ENCODE measurements at places on chromosomes 3 and 15.

- no peak for DNase-seq
Measured at GRCh38 chr3:11588755-11589154, 55.0 kb downstream of the VGLL4 start.

DNA sequence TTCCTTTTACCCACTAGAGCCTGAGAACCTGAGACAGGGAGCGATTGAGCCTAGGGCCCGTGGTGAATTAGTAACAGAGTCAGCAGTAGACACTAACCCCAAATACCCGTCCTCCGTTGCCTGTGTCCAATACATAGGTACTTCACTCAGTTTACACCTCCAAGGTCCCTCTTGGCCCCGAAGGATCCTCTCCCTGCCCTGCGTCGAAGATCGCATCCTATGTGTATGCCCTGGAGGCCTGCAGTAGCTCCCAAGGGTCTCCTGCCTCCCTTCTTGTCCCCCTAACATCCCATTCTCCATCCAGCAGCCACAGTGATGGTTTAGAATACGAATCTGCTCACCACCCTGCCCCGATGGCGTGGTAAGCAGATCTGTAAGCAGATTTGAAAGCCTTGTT lies 67.0 kb downstream of the ISG20 start:
- no peak for DNase-seq

- DNase-seq, result no peak
Measured at GRCh38 chr3:171044835-171045793, 18.6 kb upstream of the SLC2A2 start.

DNA sequence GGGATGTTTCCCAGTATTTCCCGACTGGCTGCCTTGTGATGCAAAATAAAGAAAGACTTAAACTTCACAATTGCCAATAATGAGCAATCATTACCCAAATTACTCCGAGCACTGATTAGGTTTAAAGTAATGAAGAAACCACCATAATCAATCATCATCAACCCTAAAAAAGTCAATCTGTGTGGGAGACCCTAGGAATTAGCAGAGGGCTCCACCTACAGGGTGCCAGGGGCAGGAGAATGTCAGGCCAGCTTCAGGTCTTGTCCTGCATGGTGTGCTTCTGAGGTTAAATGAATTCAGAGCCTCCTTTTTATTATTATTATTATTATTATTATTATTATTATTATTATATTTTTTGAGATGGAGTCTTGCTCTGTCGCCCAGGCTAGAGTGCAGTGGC lies 478.0 kb upstream of the ARRDC4 start:
- no peak for DNase-seq

DNA sequence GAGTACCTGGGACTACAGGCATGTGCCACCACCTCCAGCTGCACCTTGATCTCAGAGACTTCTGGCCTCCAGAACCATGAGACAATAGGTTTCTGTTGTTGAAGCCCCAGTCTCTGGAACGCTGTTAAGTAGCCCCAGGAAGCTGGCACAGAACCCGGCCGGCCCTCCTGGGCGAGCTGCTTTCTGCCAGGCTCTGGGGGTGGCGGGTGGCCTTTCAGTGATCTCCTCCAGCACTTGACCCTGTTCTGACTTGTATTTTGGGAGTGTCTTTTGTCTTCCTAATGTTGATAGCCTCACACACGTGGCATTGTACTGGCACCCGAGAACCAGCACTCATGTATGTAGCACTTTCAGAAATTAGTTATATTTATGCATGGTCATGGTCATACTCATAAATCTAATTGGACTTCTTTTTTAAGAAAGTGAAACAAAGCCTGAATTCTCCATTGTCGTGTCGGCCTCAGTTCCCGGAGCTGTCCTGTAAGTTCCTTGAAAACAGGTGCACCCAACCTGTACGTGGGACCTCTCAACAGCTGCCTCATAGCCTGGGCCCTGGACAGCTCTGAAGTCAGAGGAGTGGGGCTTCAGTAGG lies 74.0 kb downstream of the TFRC start:
- no peak for DNase-seq

- no peak for DNase-seq
Measured at GRCh38 chr15:65370885-65371284, 6.9 kb downstream of the IGDCC3 start.

GRCh38 chr15:78093242-78094020 lies 1.1 kb downstream of the SH2D7 start:
- DNase-seq, result no peak

- no peak for DNase-seq
Measured at GRCh38 chr3:11195721-11196332, 41.5 kb downstream of the HRH1 start.

- no peak for DNase-seq
Measured at GRCh38 chr15:97881346-97881965, 79.0 kb upstream of the ARRDC4 start.

DNA sequence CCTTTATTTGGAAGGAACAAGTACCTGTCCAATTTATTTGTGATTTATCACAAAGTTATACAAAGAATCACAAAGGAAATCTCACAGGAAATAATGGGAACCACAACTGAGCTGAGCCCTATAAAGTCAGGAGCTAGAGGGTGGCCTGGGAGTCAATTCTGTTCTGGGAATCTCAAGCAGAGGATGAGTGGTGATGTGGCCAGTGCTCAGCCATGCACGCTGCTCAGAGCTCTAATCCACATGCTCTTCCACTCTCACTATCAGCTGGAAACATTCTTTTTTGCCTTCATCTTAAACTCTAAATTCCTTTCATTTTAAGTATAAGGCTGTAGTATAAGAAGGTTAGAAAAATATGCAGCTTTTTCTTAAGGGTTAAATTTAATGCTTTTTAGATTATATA lies 36.6 kb downstream of the UACA start:
- DNase-seq, result no peak

DNA sequence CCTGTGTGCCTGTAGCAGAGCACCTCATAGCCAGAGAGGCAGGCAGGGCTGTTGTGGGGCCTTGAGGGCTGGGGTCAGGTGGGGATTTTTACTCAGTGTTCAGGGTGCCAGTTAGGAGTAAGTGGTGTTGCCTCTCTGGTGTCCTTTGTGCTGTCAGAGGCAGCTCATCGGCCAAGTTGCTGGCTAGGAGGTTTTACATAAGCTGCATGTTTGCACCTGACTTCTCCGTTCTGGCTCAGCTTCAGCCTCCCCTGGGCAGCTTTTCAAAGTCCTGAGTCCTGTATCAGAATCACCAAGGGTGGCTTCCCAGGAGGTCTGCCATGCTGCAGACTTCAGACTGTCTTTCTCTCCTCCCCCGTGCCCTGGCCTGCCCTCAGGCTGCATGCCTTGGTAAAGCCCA lies 242.6 kb upstream of the TPM1 start:
- DNase-seq, result no peak

GRCh38 chr3:127411083-127411727 lies 123.4 kb upstream of the PRR20G start:
- no peak for DNase-seq

DNA sequence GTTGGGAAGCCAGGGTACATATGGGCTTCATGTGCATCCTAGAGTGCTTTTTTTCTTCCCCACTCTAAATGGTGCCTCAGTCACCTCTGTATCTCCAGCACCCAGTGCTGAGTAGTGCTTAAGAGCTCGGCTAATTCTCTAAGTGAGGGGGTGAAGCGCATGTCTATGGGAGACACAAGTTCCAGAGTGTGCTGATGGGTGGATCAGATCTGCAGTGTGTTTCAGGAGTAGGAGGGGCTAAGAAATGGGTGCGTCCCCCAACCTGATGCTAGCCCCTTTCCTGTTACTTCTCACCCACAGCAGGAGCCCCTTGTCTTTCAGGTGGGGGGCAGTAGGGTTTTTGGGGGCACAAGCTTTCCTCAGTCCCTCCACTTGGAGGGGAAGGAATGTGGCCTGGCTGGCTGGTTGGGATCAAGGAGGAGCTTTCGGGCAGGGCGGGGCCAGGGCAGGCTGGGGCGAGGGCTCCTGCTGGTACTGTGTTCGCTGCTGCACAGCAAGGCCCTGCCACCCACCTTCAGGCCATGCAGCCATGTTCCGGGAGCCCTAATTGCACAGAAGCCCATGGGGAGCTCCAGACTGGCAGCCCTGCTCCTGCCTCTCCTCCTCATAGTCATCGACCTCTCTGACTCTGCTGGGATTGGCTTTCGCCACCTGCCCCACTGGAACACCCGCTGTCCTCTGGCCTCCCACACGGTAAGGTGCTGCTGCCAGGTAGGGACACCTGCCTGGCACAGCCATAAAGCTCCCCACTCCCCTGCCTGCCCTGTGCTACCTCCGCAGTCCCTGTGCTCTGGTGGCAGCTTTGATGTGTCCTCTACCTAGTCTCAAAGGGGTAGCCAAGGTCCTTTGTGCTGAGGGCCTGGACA lies at the start of gene IL17RE:
Gene IL17RE, plus strand, starts transcription at position 477 of the 866 bp plus-strand sequence. Its CDS starts 85 bp downstream, at position 562.
- no peak for DNase-seq

DNA sequence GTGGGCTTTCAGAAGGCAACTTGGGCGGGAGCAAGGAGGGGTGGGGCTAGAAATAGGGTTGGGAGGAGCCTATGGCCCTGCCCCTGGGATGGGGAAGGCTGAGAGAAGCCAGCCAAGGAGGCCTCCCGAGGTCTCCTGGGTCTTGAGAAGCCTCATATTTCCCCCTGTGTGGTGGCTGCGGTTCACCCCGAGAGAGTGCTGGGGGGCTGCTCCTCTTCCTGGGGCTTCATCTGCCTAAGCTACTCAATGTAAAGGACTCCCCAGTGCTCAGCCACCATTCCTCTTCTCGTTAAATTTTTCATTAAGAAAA lies 174.3 kb downstream of the SMAD6 start:
- DNase-seq, result no peak

DNA sequence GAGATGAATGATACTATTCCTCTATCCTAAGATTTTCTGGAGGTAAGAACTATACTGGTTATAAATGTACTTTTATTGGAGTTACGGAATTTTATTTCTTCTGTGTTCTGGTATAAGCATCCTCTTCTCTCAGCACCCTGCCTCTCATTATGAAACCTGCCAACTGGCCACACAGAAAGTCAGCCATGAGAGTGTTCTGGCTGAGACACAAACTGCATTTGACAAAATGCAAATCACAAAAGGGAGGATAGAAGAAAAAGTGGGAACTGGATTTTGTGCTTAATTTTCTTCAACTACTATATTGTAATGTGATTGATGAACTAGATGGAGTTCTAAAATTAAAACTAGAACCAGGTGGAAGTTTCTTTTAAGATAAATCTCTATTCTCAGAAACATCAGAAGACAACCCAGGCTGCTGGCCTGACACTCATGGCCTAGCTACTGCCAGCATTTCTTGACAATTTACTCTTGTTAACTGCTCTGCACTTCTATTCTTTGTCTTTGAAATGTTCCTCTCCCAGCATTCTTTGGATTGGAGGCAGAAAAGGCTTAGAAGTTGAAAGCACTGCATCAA lies 143.1 kb downstream of the WDR76 start:
- DNase-seq, result no peak

DNA sequence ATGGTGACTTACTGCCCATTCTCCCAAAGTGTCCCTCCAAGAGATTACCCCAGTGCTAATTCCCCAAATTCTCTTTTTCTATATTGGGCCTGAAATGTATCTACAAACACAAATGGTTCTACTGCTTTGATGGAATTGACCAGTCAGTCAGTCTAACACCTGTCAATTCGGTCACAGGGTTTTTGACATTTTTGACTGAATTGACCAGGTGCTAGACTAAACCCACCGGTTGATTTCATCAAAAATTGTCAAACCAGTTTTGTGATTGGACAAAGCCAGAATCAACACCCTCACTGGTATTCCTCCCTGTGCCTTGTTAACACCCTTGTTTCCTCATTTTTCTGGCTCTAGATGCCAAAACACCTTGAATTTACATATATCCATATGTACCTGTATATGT lies 398.4 kb upstream of the NR2F2 start:
- DNase-seq, result no peak

DNA sequence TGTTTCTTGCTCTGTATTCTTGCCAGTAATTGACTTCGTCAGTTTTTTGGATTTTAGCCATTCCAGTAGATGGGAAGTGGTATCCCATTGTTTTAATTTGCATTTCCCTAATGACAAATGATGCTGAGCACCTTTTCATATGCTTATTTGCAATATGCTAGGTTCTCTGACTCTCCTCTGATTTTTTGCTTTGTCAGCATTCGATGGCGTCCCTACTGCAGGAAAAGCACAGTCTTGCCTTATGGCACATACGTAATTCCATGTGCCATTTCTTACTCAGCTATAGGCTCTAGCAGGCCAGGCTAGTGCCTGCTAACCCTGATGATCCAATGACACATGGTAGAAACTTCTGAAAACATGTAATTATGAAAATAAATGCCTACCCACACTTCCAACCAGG lies 239.2 kb upstream of the ATP10A start:
- no peak for DNase-seq

- no peak for DNase-seq
Measured at GRCh38 chr15:31024330-31024729, 32.9 kb upstream of the MTMR10 start.

- no peak for DNase-seq
Measured at GRCh38 chr3:160061525-160061924, 72.9 kb downstream of the IL12A start.
